ENCODE measurements at places on chromosomes 12 and 14.

DNA sequence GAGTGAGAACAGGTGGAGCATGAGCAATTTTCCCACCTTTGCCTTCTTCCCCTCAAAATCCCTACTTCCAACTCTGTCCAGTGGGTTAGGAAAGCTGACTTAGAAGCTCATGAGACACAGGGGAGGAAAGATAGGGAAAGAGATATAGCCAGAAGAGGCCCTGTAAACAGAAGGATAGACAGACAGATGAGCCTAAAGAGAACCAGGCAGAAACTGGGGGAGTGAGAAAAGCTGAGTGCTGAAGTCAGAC lies 5.0 kb downstream of the AJUBA start:
- no peak for DNase-seq

DNA sequence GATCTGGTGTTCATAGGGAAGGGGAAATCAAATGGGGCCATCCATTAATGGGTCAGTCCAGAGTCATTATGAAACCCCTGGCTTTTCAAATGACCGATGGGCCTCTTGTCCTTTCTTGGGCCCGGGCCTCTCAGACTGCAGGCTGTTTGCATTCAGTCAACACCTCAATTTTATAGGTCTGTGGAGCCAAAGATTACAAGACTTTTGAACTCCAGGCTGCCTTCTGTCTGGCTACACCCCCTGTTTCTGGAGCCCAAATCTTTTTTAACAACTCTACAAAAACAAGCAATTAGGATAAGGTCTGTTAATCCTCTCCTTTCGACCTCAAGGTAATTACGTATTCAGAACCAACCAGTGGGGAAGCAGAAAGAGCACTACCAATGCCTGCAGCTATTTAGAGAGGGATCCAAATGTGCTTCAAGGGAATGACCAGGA lies 35.6 kb downstream of the DUSP6 start:
- no peak for DNase-seq

DNA sequence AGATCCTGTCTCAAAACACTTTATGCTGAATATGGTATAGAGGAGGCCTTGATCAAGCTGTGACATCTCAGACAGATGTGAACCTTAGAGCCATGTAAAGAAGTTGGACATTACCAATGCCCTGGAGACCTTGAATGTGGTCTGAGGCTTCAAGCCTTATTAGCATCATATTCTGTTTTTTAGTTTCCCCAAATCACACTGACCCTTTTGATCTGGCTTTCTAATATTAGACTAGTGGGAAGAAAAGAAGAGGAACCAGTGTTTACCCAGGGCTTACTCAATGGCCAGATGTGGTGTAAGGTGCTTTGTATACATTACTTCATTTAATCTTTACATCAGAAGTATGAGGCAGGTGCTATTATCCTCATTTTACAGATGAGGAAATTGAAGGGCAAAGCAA lies 10.6 kb upstream of the TBPL2 start:
- no peak for DNase-seq

GRCh38 chr14:98606041-98606640 lies 665.9 kb downstream of the BCL11B start:
- DNase-seq, result no peak

DNA sequence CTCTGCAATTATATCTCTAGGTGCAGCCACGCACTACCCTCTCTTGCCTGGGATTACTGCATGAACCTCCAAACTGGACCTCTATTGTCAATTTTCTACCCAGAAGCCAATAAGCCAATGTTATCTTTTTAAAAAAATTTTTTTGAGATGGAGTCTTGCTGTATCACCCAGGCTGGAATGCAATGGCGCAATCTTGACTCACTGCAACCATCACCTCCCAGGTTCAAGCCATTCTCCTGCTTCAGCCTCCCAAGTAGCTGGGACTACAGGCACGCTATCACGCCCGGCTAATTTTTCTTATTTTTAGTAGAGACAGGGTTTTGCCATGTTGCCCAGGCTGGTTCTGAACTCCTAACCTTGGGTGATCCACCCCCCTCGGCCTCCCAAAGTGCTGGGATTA lies 11.2 kb upstream of the PXN start:
- no peak for DNase-seq

DNA sequence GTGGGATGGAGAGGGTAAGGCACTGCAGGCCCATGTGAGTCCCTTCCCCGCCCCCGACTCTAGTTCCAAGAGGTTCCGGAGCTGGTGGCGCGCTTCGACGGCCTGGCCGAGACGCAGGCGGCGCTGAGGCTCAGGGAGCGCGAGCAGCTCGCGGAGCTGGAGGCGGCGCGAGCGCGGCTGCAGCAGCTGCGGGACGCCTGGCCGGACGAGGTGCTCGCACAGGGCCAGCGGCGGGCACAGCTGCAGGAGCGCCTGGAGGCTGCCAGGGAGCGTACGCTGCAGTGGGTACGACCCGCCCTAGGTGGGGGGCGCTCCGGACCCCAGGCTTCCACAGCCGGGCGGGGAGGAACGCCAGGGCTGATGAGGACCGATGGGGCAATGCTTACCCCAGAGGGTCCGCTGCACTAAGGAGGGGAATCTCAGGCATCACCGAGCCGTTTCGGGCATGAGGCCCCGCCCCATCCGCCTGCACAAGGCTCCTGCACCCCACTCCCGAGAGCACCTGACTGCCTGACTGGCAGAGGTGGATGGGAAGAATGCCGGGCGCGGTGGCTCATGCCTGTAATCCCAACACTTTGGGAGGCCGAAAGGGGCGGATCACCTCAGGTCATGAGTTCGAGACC lies 4.9 kb downstream of the CFAP73 start:
- peak; percentile 74 for DNase-seq

DNA sequence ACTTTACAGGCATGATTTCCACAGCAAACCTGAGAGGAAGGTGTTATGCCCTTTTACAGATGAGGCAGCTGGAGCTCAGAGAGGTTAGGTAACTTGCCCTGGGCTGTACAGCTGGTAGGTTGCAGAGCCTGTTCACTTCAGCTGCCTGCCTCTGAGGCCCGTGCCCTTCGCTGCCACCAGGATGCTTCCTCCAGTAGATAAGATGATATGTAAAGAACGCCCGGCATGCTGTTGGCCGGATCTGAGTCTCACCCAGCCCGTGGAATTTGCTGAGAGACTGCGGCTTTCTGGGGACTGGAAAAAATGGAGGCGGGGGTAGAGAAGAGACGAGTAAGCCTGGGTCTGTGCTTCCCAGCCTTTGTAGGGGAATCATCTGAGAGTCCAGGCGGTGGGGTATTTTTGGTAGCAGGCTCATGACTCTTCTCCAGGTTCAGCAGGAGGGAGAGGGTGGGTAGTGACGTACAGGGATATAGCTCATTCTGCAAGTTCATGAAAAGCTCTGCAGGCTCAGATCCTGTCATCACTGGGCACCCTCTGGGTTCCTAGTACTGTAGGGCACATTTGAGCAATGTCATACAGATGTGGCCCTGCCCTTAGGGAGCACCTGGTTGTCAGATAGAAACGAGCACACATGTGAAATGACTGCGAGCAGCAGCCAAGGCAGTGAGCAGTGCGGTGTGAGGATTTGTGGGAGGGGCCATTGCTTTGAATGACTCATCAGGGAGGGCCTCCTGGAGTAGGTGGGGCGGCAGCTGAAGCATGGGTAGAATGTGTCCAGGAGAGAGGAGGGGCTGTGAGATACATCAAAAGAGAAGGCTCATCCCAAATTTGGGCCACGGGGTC lies 159.4 kb downstream of the TSPAN9 start:
- DNase-seq, result no peak

- DNase-seq, result no peak
Observed at GRCh38 chr12:54661048-54661447, 12.9 kb upstream of the DCD start.

DNA sequence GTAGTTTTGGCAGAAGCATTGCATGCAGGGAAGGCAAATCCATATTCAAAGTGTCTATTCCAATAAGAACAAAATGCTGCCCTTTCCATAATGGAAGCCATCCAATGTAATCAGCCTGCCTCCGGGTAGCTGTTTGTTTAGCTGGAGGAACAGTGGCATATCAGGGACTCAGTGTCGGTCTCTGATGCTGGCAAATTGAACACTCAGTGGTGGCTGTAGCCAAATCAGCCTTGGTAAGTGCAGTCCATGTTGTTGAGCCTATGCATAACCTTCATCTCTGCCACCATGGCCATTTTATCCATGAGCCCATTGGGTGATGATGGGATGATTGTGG lies 147.8 kb upstream of the MAX start:
- DNase-seq, result no peak

- no peak for DNase-seq
Observed at GRCh38 chr12:46356655-46357437, 15.7 kb downstream of the SLC38A2 start.

DNA sequence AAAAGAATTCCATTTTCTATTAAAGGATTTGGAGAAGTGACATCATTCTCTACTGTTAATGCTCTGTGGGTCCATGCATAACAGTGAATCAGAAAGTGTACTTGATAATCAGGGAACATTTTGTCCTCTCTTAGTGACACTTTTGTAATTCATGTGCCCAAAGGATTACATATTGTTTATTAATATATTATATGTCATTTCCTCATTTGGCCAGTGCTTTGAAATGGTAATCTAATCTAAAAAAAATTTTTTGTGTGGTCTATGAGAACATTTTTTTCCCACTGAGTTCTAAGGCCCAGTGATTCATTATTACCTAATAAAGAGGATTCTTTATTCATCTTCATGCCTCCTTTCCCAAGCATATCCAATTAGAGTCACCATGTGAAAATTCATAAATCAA lies 79.7 kb upstream of the MYF6 start:
- DNase-seq, result no peak

DNA sequence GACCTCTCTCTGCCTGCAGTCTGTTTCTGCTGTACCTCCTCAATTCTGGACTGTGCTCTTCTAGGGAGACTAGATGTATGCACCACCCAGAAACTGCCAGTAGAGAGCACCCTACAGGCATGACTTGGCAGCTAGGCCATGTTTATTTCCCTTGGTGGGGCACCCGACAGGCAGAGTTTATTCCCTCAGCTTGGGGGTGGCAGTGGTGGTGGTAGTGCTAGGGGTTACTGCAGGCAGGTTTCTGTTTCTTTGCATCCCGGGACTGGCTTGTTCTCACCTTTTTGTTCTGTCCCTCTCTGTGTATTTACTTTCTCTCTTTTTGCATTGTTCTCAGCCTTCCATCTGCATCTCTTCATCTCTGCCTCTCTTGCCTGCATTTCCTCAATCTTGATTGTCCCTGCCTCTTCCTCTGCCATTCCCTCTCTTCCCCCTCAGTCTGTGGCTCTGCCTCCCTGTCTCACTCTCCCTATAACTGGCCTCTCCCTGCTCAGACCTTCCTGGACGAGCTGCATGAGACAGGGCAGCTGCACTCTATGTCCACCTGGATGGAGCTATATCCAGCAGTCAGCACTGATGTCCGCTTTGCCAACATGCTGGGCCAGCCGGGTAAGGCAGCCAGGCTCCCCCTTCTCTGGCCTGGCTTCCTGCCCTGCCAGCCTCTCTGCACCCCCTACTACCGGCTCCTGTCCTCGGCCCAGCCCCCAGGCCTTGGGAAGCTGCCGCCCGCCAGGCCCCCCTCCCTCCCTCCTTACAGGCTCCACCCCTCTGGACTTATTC lies 13.8 kb downstream of the PRPF40B start:
- DNase-seq, result peak; percentile 64

DNA sequence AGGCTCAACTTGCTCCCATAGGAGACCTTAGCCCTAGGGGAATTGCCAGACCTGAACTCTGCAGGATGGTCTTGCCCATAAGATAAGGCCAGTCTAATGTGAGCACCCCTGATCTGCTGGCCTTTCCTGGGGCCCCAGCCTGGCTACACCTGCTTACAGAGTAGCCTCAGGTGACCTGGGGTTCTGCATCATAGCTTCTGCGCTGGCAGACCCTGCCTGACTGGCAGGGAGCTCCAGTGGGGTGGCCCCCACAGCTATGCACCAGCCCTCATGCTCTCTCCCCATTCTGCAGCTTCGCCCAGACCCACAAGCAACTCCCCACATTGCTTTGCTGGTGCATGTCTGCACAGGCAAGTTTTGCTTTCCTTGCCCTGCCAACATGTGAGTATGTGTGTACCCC lies 371.3 kb upstream of the CLEC14A start:
- no peak for DNase-seq

DNA sequence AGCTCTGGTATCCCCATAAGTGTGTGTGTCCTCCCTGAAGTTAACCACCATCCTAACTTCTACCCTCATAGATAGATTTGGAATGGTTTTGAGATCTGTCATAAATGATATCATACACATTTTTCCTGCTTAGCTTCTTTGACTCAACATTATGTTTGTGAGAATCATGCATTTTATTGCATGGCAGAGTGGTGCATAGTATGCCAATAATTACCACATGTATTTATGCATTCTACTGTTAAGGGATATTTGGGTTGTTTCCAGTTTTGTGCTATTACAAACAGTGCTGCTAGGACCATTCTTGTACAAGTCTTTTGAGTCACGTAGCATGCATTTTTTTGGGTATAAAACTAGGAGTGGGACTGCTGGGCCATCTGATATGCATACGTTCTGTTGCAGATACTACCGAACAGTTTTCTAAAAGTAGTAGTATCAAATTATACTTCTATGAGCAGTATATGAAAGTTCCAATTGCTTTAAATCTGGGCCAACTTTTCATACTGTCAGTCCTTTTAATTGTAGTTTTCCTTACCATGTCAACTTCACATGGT lies 13.4 kb downstream of the GRIP1 start:
- no peak for DNase-seq

DNA sequence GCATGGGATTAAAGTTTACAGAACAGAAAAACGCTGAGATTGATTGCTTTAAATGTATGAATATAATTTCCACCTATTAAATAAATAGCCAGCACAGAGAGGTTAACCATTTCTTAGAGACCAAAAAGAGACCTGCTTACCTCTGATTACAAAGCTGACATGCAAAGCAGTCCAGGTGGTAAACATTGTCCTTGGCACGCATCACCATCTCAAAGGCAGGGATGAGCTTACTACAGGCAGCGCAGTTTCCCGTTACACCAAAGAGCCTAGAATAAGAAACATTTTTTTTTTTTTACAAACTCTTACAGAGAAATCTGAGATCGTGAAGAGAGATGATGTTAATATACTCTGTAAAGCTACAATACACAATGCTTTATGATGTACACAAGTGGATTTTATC lies 45.7 kb downstream of the LMO3 start:
- no peak for DNase-seq

DNA sequence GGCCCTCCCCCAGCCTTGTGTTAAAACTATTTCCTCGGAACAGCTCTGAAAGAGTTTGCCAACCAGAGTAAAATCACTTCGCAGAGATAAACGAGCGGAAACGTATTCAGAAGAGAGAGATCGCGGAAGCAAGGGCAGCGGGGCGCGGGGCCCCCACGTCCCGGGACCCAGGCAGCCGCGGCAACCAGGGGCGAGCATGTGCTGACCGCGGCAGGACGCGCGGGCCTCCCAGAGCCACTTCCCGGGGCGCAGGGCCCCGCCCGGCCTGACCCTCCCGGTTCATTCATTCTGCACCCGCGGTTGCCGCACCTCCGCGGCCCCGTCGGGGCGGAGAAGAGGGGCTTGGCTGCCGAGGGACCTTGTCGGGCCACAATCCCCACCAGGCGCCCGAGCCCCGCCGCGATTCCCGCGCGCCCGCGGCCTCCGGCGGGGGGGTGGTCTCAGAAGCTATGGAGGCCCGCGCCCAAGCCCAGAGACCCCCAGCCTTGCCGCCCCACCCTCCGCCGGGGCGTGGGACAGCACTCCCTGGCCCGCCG lies 598 bp downstream of the UBE2N start:
- peak; percentile 69 for DNase-seq

All from retina (tissue), 1 donor.